NK-92 treated with Interleukin-12 subunit alpha and Interleukin-12 subunit beta, amount 100 ng/mL, for 24 hours (cell line): ENCODE measurements at places on chromosomes 7 and 10.

DNA sequence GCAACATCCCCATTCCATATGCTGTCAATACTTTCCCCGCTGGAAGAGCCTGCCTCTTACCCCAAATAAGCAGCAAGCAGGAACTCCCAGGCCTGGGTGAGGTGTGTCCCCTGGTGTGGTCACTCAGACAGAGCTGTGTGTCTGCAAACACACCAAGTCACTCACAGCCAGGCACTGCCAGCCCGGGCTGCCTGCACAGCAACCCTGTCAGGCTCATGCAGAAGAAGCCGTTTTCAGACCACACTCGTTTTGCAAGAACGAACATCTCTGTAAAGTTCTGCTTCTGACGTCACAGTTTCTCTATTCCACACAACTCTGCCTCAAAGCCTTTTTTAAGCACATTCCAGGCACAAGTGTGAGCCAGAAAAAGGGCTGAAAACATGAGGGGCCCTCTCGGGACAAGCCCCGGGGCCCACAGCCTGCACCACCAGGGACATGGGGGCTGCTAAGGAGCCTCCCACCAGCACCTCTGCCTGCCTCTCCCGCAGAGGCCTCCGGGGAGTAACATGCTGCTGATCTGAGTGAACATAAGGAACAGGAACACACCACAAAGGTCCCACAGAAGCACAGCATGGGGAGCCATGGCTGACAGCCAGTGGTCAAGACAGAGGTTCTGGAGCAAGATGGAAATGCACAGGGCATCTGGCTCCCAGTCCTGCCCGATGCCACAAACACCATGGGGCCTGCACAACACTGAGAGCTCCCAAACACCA, 11.4 kb downstream of the PTPRN2 start:
- no peak for DNase-seq

DNA sequence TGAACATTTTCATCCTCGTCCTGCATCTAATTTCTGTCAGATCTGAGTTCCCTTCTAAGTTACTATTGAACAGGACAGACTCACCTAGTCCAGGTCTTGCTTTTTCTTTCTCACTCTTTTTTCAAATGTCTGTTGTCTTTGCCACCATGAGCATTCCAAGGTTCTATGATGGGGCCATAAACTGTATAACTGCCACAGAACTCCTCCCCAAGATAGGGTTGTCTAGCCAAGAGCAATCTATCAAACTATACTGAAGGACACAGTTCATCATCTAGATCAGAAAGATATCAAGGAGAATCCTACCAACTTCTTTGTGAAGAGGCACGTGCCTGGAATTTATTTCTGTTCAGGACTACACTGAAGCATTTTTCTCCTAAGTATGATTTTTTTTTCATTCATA, 50.1 kb upstream of the FEZF1 start:
- DNase-seq = no peak

- DNase-seq = no peak
Measured at GRCh38 chr10:35638101-35638500, 4.0 kb downstream of the FZD8 start.

GRCh38 chr7:135971366-135971725, 5.8 kb downstream of the MTPN start:
- DNase-seq = no peak

DNA sequence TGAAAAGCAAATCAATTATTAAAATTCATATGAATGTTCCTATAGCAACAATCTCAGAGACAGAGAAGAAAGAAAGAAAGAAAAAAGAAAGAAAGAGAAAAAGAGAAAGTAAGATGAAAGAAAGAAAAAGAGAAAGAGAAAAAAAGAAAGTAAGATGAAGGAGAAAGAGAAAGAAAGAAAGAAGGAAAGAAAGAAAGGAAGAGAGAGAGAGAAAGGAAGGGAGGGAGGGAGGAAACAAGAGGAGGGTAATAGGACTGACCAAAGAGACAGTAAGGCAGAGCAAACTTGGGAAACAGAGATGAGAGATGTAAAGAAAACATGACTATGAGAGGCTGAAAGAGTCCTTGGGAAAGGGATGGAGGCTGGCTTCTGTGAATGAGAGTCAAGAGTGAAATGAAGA, 458.4 kb downstream of the SORCS1 start:
- no peak for DNase-seq

DNA sequence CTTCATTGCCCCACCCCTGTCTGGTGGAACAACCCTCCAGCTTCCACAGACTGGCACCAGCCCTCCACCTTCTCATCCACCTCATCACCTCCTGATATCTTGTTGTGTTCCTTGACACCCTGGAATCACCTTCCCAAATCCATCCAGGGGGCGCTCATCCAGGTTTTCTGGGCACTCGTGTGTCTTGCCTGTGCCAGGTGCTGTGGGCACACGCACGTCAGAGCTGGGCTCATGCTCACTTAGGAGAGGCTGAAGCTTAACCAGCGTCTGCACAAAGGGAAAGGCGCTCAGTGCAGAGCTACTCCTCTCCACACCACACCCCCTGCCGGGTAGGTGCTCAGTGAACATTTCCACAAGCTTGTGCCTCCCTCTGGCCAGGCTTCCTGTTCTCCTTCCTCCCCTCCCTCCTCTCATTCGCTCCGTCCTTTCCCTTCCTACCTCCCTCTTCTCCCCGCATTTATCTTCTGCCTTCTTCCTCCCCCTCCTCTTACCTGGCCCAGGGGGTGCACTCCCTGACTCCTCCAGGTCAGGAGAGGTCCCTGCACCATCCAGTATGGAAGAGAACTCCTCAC, 4.8 kb downstream of the ADCYAP1R1 start:
- no peak for DNase-seq
